ENCODE measurements at places on chromosomes 4 and X. TPM values are rescaled to one million over a fixed set of nuclear protein-coding genes. Genes with fewer than 3 reads are reported as not detected.

TXK gene
- total RNA-seq: 0.86 TPM

FRAS1 gene
- 6.8 TPM for total RNA-seq

TEC gene
- total RNA-seq: 3.8 TPM

LONRF3 gene
- total RNA-seq: 4.7 TPM

RHOXF2 gene
- not detected for total RNA-seq

HCCS gene
- total RNA-seq: 24.9 TPM

UXT gene
- 81.8 TPM for total RNA-seq

GRPR gene
- total RNA-seq: not detected

SH2D1A gene
- total RNA-seq: 1.0 TPM

BST1 gene
- 12.7 TPM for total RNA-seq

SEPSECS gene
- total RNA-seq: 17.2 TPM

TCEAL5 gene
- total RNA-seq: 0.17 TPM

Measured in mucosa of gallbladder (tissue), 1 donor.